ENCODE measurements at places on chromosomes 12 and 14.

- no peak for DNase-seq
Measured at GRCh38 chr14:81066672-81067071, 111.3 kb downstream of the TSHR start.

DNA sequence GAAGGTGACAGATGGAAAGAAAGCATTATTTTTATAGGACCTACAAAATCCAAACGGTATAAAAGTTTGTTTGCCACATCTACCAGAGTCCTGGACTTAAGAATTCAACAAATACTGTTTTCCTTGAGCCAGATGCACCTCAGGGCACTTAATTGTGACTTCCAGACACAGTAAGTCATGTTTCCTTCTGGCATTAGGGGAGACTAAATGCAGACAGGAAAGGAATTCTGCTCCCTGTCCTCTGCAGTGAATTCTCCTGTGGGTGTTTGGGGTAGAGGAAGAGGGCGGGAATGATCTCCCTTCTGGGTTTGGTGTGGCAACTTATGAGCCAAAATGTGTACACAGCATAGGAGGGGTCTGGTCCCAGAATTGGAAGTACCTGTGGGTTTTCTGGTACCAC lies 93.9 kb upstream of the ZDHHC17 start:
- no peak for DNase-seq

- no peak for DNase-seq
Measured at GRCh38 chr12:61676520-61676919, 583.7 kb upstream of the USP15 start.

- DNase-seq, result no peak
Measured at GRCh38 chr12:12159988-12160387, 89.2 kb downstream of the BCL2L14 start.

DNA sequence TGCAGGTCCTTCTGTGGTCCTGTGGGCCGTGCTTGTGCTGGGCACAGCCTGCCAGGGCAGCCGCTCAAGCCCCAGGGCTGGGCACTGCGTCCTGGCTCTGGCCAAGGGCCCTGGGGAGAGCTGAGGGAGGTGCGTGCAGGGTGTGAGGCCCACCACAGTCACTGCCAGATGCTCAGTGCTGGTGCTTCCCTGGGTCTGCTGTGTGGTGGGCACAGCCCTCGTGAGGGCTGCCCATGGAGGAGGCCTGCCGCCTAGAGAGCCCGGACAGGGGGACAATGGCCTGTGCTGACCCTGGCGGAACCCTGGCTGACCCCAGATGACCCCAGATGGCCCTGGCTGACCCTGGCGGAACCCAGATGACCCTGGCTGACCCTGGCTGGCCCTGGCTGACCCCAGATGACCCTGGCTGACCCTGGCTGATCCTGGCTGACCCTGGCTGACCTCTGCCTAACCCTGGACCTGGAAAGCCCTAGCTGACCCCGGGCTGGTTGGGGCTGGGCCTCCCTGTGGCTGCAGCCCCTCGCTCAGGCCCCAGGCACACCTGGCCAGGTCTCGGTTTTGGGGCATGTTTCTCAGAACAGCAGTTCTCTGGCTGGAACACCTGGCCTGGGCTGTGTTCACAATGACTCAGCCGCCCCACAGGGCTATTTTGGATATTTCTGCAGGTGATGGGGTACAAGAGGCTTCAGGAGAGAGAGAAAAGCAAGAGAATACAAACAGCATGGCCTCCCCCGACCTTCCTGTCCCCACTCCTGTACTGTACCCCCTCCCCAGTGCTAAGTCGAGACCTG lies 55.4 kb downstream of the TMEM121 start:
- no peak for DNase-seq

GRCh38 chr14:69624136-69624535 lies 12.7 kb downstream of the SUSD6 start:
- no peak for DNase-seq

DNA sequence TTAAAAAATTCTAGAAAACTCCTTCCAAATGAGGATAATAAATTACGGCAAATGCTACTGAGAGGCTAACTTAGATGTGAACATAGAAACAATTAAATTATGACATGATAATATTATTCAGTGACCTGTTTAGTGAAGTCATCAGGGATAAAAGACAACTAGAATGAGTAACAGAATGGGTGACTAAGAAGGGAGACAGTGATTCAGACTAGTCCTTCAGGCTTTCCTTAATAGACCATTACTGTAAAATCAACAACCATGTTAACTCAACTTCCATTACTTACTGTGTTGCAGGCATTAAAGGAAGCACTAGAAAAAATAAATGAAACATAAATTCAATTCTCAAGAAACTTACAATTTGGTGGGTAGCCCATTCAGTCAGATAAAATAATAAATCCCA lies 543.9 kb upstream of the LRFN5 start:
- no peak for DNase-seq

DNA sequence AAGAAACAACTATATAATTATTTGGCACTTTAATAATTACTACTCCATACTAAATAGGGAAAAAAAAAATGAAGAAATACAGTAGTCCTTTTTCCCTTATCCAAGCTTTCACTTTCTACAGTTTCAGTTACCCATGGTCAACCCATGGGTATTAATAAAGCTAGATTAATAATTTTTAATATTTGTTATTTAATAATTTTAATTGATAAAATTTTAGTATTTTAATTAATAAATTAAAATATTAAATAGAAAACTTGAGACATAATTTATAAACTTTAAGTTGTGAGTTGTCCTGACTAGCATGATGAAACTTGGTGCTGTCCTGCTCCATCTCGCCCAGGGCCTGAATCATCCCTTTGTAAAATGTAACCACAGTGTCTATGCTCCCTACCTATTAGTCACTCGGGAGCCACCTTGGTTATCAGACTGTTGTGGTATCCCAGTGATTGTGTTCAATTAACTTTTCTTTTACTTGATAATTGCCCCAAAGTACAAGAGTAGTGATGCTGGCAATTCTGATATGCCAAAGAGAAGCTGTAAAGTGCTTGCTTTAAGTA lies 71.8 kb downstream of the PAWR start:
- DNase-seq, result no peak

Data from fibroblast of the conjunctiva (primary cell).